ENCODE measurements at places on chromosomes 2 and 18.

GRCh38 chr2:48138898-48139297, 232.6 kb upstream of the FBXO11 start:
- DNase-seq, result no peak

GRCh38 chr2:34492561-34493455, 893.7 kb upstream of the FAM98A start:
- DNase-seq, result no peak

GRCh38 chr2:133657591-133657990, 89.3 kb upstream of the NCKAP5 start:
- no peak for DNase-seq

DNA sequence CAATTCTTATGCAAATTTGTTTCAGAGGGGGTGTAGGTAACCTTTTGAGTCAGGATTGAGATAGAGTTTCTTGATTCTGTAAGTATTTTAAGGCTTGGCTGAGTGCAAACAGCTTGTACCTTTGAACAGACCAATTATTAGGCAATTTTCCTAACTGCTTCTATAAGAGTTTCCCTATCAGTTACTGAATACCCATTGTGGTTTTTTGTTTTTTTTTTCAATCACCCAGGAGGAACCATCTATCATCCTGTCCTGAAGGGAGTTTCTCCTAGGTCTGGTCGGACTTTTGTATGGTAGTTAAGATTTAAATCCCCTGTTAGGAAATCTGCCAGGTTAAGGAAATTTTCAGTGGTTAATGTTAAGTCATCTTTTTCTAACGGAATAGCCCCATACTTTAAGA, 319.4 kb upstream of the SLC39A10 start:
- no peak for DNase-seq

DNA sequence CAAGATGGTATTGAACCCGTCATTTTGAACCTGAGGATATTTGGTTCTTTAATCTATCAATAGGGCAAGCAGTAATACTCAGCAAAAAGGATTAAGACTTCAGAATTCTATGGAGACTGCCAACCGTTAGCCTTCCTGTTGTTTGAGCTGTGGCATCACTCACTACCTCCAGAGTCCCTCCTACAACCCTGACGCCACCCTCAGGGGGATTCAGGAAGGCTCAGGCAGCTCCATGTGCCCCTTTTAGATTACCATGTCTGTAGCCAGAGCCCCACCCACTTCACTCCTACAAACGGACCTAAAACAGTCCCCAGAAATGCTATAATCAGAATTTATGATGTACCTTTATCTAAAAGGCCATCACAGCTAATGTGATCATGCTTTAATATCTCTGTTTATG, 172.9 kb downstream of the EPHA4 start:
- no peak for DNase-seq

DNA sequence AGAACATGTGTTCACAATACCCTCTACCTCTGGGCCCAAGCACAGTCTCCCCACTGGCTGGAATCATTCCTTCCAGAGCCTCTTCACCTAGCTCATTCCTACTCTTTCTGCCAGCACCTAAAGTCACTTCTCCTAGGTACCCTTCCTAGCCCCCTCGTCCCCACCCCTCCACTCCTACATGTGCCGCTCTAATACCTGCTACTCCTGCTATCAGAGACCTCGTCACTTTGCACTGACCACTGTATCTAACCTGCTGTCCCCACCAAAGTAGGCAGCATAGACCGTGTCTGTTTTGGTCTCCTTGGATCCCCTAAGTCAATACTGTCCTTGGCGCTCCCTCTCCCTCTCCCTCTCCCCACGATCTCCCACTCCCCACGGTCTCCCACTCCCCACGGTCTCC, 53.2 kb upstream of the PKDCC start:
- no peak for DNase-seq

- no peak for DNase-seq
Observed at GRCh38 chr2:100247256-100248043, 74.9 kb downstream of the LONRF2 start.

DNA sequence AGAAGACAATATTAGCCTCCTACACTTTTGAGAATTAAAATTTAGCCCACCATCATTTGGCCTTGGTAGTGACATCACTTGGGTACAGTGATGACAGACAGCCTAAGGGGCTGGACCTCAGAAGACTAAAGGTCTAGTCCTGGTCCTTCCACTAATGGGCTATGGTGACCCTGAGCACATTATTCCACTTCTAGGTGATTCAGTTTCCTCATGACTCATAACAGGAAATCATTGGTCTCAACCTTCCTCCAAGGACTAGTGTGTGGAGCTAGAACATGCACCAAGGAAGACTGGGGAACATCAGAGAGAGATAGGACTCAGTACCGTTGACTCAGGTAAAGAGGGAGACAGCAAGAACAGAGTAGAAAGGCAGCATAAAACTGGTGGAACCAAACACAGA, 64.0 kb downstream of the TFCP2L1 start:
- DNase-seq, result no peak

DNA sequence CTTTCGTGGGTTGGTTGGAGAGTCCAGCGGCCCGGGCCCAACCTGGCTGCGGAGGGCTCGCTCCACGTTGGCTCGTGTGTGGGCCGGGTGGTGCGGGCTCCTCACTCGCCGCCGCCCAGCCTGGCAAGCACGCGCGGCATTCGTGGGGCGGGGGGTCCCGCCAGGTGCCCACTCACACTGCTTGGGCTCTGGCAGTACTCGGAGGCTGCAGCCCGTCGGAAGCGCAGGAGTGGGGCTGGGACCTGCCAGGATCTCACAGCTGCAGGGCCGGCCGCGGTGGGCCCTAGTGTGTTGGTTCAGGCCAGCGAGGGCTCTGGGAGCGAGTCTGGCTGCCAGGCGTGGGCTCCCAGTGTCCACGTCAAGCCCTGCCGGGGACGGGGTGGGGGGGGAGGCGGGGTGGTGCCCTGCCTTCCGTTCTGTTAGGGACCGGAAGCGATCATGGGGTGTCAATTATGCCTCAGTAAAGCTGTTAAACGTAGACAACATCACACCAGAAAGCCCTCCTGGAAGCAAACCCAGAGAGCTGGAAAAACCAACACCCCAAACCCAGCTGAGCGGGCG, 1.0 kb upstream of the HS6ST1 start:
- DNase-seq, result no peak

All from anterior cingulate cortex (tissue), 58 donors.